ENCODE measurements at places on chromosomes 11 and 22.

- no peak for DNase-seq
Observed at GRCh38 chr22:38756711-38757463, 1.1 kb upstream of the SUN2 start.

DNA sequence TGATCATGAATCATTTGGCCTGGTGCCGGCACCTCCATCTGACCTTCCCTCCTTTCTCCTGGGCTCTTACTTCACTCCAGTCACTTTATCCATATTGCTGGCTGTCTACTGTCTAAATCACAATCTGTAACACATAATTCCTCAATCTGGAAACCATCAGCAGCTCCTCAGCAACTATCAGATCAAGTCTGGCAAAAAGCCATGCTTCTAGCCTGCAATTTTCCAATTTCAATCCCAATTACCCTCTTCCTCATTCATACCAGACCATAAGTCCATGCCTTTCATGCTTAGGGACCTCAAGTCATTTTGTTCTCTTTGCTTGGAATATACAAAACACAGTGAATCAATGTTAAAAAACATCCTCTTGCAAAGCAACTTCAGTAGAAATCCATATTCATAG lies 882.8 kb upstream of the ANO3 start:
- DNase-seq = peak; percentile 9

DNA sequence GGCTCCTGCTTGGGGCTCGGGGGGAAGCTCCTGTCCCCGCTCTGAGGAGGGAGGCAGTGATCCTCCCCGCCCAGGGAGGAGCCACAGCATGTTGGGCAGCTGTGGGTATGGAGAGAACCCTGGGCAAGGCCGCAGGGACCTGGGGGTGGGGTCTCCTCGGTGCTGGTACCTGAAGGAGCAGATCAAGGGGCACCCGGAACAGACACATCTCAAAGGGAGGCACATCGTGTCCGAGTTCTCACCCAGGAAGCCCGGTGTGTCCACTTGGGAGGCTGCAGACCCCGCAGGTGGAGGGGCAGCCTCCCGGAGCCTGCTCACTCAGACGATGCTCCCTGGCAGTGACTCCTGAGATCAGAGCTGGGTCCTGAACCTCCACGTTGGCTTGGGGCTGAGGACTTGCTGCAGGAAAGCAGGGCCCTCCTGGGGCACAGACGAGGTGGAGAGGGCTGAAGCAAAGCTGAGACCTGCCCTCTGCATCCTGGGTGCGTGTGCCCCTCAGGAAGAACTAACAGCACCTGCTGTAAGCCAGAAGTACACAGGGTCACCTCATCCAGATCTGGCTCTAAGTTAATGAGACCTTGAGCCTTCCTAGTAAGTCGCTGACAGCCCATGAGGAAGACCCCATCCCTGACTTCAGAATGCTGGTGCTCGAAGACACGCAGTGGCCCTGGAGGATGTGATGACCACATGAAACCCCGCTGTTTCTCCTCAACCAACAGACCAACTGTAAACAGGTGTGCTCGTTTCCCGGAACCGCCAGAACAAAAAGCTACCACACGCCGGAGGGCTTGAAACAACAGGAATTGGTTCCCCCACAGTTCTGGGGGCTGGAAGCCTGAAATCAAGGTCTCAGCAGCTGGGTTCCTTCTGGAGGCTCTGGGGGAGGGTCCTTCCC lies 5.9 kb upstream of the OSBPL5 start:
- no peak for DNase-seq

DNA sequence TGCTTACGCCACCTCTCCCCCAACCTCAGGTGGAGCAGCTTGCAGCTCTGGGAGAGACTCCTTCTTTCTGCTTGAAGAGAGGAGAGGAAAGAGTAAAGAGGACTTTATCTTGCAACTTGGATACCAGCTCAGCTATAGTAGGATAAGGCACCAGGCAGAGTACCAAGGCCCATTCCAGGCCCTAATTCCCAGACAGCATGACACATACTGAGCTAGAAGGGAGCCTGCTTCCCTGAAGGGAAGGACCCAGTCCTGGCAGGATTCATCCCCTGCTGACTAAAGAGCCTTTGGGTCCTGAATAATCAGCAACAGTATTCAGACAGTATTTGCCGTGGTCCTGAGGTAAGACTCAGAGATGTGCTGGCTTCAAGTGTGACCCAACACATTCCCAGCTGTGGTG lies 41.4 kb downstream of the PPME1 start:
- DNase-seq = no peak

DNA sequence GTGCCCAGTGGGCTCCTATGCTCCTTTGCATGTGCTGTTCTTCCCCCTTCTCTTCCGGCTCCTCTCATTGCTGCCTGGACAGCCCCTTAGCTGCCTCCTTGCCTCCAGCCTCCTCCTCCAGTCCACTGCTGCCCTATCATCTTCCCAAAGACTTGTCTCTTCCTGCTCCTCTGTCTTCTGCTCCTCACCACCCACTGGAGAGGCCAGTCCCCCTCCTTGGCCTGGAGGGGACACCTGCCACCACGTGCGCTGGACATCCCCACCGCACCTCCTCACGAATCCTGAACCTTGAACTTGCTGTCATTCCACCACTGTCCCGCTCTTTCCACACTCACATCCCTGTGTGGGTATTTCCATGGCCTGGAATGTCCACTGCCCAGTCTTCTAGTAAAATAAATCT lies 49.8 kb downstream of the MICAL2 start:
- no peak for DNase-seq

GRCh38 chr11:9601037-9601875 lies 27.8 kb downstream of the WEE1 start:
- peak; percentile 91 for DNase-seq

Data from fibroblast of upper back skin (primary cell).